ENCODE measurements at places on chromosomes 16 and 17. TPM values are rescaled to one million over a fixed set of nuclear protein-coding genes. Genes with fewer than 3 reads are reported as not detected.

The TCAP gene
- not detected for total RNA-seq

The POLR2C gene
- 240 TPM for total RNA-seq

The OR1A1 gene
- total RNA-seq: not detected

The CPNE7 gene
- 3.1 TPM for total RNA-seq

The CYB5B gene
- total RNA-seq: 206 TPM

The KIF18B gene
- 4.9 TPM for total RNA-seq

The PARD6A gene
- total RNA-seq: 2.0 TPM

The CSH1 gene
- not detected for total RNA-seq

The KRT15 gene
- 6.3 TPM for total RNA-seq

The CEP295NL gene
- total RNA-seq: 0.12 TPM

The PLCG2 gene
- total RNA-seq: 3.2 TPM

The SDK2 gene
- 0.30 TPM for total RNA-seq

The DHODH gene
- total RNA-seq: 5.7 TPM

The NFATC2IP gene
- 22.2 TPM for total RNA-seq

The CES4A gene
- not detected for total RNA-seq

The DNAH9 gene
- not detected for total RNA-seq

The KRT24 gene
- total RNA-seq: not detected

The SLC2A4 gene
- total RNA-seq: not detected

The GPR179 gene
- not detected for total RNA-seq

The EVPL gene
- total RNA-seq: not detected

The FOXL1 gene
- 4.1 TPM for total RNA-seq

The EPOP gene
- total RNA-seq: 1.8 TPM

The AMDHD2 gene
- total RNA-seq: 11.7 TPM

The DNAH17 gene
- total RNA-seq: not detected

The C17orf107 gene
- not detected for total RNA-seq

The JUP gene
- 17.4 TPM for total RNA-seq

The PRKCB gene
- not detected for total RNA-seq

The MEOX1 gene
- not detected for total RNA-seq

The HNF1B gene
- total RNA-seq: not detected

Measured in M059J (cell line).